ENCODE measurements at places on chromosomes 13 and 19. TPM values are rescaled to one million over a fixed set of nuclear protein-coding genes. Genes with fewer than 3 reads are reported as not detected.
A peak's percentile ranks its signal among the peaks of the same experiment; 100 is the strongest.

DNA sequence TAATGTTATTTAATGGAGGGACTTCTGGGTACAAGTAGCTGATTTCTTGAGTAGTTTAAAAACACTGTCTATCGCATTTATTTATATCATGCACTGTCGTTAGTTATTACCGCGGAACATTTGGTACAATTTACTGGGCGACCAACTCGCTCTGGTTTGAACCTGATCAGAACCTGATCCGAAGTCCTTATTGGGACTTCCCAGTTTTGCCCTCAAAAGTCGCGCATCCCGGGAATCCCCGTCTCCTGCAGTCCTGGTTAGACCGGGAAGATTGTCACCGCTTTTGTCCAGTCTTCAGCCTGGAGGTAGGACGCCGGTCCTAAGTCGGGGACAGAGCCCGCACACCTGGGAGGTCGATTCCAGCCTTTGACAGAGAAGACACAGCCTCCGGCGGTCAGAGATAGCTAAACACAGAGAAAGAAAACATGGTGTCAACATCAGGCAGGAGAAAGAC is 694 bp downstream of the CLN5 start:
- H3K36me3 ChIP-seq = peaks cover 22% of the 10 kb centered on the region
- DNase-seq = peak; percentile 35
- H3K4me3 ChIP-seq = peak overlapping the region; percentile 93
- peaks cover 28% of the 10 kb centered on the region for H3K4me1 ChIP-seq
- peak overlapping the region; percentile 96 for H3K27ac ChIP-seq

DNA sequence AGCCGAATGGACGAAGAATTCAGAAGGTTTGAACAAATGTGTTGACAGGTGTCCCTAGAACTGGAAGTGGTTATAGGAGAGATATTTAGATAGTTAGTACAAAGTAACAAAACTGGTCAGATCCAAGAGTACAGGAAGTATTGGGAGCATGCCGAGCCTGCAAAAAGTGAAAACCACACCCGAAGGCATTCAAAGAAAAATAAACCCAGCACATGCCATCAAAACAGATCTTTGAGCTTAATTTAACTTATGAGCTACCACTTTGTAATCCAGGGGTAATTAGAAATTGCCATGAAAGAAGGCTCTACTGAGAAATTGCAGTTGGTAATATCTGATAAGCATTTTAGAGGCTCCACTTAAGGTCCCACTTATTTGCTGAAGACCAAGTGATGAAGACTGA is 214.2 kb downstream of the DNAJC15 start:
- H3K27ac ChIP-seq = no peak overlapping the region
- H3K27me3 ChIP-seq = no peaks in the 10 kb centered on the region
- no peak overlapping the region for H3K4me3 ChIP-seq
- no peak for DNase-seq
- H3K36me3 ChIP-seq = peaks cover 5% of the 10 kb centered on the region

- peaks cover 24% of the 10 kb centered on the region for H3K36me3 ChIP-seq
- H3K4me1 ChIP-seq = no peaks in the 10 kb centered on the region
- no peaks in the 10 kb centered on the region for H3K27me3 ChIP-seq
- no peak overlapping the region for H3K27ac ChIP-seq
These were observed 13.2 kb upstream of the KANK2 start for GRCh38 chr19:11210656-11210928.

DNA sequence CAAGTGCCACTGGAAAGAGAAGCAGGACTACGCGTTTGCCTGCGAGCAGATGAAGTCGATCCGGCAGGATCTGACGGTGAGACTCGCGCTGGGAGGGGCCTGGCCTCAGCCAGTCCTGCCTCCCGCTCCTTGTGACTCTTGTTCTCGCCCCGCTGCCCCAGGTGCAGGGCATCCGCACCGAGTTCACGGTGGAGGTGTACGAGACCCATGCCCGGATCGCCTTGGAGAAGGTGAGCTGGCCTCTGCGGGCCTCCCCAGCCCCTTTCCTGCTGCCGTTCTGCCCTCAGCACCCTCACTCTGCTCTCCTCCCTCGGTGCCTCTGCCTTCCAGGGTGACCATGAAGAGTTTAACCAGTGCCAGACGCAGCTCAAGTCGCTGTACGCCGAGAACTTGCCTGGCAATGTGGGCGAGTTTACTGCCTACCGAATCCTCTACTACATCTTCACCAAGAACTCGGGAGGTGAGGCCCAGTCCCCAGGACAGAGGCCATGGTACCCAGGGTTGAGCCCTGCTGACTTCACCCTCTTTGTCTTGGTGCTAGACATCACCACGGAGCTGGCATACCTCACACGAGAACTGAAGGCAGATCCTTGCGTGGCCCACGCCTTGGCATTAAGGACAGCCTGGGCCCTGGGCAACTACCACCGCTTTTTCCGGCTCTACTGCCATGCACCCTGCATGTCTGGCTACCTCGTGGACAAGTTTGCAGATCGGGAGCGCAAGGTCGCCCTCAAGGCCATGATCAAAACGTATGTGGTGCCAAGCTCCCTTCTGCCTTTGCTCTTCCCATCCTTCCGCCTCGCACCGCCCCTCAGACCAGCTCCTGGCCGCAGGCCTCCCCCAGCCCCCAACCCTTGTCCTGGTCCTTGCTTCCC is 5.6 kb downstream of the LENG9 start:
- peaks cover 91% of the 10 kb centered on the region for H3K36me3 ChIP-seq
- peaks cover 20% of the 10 kb centered on the region for H3K4me1 ChIP-seq
- DNase-seq = no peak
- H3K27me3 ChIP-seq = no peaks in the 10 kb centered on the region
- H3K27ac ChIP-seq = no peak overlapping the region
- H3K4me3 ChIP-seq = no peak overlapping the region

Gene ZNF180
- total RNA-seq = 3.2 TPM

Gene OR10H4
- total RNA-seq = not detected

Data from MCF 10A (cell line).